ENCODE measurements at places on chromosomes 16 and 17.

- DNase-seq = no peak
Measured at GRCh38 chr16:74463888-74464287, 42.6 kb upstream of the CLEC18B start.

DNA sequence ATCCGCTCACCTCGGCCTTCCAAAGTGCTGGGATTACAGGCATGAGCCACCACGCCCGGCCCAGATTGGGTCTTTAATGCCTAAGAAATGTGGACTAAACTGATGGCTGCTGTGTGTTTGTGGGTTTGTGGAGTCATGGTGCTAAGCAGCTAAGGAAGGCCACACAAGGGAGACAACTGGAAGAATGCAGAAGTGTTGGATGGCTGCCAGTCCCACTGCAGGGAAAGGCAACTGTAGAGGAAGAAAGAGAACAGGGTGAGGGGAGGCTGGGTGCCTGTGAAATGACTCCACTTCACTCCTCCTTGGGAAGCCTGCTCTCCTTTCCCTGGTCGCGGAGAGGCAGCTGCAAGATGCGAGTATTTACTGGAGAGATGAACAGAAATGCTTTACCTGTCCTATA lies 23.5 kb upstream of the SIAH1 start:
- DNase-seq = no peak

DNA sequence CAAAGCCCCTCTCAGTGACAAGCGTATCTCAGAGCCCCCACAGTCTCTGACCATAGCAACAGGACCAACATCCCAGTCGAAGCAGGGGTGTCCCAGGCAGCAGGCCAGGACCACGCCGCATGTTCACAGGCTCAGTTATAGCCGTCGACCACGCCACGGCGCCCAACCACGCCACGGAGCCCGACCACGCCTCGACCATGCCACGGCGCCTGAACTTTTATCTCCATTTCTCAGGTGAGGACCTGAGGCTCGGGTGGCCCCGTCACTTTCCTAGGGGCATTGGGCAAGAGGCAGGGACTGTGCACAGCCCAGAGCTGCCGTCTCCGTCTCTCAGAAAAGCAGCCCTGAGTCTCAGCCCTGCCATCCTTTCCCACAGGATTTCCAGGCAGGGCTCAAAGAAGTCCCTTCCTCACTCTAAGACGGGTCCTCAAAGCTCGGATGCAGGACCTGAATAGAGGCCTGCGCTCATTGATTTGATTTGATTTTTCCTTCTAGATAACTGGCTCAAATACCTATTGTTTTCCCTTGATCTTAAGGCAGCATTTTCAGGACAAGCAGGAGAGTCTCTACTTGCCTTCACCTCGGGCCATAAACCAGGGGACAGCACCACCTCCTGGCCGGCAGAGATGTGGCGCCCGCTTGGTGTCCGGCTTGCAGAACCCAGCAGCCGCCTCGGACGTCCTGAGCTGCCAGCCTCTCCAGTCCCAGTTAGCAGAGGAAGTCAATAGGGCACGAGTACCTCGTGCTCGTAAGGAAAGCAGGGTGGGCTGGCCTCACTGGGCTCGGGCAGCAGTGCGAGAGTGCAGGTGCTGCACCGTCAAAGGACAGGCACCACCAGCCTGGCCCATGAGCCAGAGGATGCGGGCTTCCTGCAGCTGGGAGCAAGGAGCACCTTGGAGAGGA lies 38.8 kb downstream of the C16orf95 start:
- peak; percentile 7 for DNase-seq

DNA sequence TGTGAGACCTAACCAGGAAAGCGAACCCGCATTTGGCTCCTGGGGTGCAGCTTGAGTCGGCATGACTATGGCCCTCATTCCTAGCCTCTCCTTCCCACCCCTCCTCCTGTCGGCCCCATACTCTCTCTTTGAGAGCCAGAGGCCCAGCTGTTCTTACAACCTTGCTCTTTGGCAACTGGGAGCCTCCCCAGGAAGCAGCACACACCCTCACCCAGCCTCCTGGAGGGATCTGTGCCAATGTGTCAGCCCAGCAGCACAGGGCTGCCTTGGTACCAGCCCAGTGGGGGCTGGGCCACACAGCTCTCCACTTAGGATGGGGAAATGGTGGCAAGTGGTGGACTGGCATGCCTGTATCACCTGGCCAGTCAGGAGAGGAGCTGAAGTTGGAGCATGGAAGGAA lies 70.3 kb upstream of the LGALS9 start:
- no peak for DNase-seq

GRCh38 chr17:80101946-80102663 lies 724 bp downstream of the GAA start:
- no peak for DNase-seq

- no peak for DNase-seq
Measured at GRCh38 chr17:59719526-59719925, 12.1 kb downstream of the VMP1 start.

GRCh38 chr16:88497561-88498462 lies 44.7 kb downstream of the ZFPM1 start:
- DNase-seq = no peak

DNA sequence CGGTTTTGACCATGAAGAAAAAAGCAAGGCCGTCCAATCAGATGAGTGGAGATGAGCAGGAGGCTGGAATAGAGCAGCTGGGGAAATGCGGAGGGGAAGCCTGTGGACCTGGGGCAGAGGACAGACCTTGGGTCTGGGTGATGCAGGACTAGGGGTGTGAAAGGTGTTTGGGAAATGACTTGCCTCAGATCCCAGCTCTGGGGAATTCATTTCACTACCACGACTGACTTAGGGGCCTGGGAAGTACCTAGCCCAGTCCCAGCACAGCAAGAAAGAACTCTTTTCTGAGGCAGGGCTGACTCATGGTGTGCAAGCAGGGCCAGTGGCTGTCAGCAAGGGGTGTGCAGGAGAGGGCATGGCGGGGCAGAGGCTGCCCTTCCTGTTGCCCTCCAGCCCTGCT lies 14.8 kb downstream of the DNAI2 start:
- no peak for DNase-seq

DNA sequence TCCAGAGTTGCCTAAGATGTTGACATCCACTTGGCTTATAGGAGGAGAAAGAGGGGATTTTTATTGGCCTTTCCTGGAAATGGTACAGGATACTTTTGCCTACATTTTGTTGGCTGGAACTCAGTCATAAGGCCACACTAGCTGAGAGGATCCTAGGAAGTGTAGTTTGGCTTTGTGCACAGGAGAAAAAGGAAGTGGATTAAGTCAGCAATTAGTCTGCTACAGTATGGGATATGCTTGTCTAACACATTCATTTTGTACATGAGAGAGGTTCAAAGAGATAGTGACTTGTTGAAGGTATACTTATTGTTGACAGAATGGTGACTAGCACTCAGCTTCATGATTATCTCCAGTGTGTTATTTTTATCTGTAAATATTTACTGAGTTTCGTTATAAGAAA lies 10.3 kb downstream of the UTP18 start:
- no peak for DNase-seq

GRCh38 chr17:68732301-68732749 lies 131.2 kb upstream of the FAM20A start:
- no peak for DNase-seq

DNA sequence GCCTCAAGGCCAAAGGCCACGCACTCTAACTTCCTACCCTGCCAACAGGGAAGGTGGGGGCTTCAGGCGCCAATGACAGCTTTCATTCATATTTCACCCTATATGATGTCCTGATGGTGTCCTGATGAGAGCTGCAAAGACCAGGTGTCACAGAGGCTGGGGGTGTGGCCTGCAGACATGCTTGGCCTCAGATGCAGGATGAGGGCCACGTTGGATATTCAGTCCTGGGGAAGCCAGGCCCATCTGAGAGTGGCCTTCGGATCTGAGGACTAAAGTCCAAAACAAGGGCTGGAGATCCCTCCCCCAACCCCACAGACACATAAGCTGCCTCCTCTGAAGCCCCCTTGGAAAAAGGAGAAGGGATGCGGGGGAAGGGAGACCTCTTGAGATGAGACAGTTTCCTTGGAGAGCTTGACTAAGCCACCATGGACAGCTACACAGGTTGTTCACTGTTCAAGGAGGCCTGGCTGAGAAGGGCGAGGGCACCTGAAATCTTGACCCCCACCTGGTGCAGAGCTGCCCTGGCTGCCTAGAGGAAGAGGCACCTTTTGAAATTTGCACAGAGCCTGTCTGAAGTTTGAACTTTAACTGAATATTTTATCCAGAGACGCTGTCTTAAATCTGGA lies 24.3 kb upstream of the GSG1L start:
- DNase-seq = no peak

GRCh38 chr17:5695480-5695879 lies 111.2 kb upstream of the NLRP1 start:
- no peak for DNase-seq

- DNase-seq = no peak
Measured at GRCh38 chr16:57240851-57241250, 4.2 kb upstream of the ARL2BP start.

DNA sequence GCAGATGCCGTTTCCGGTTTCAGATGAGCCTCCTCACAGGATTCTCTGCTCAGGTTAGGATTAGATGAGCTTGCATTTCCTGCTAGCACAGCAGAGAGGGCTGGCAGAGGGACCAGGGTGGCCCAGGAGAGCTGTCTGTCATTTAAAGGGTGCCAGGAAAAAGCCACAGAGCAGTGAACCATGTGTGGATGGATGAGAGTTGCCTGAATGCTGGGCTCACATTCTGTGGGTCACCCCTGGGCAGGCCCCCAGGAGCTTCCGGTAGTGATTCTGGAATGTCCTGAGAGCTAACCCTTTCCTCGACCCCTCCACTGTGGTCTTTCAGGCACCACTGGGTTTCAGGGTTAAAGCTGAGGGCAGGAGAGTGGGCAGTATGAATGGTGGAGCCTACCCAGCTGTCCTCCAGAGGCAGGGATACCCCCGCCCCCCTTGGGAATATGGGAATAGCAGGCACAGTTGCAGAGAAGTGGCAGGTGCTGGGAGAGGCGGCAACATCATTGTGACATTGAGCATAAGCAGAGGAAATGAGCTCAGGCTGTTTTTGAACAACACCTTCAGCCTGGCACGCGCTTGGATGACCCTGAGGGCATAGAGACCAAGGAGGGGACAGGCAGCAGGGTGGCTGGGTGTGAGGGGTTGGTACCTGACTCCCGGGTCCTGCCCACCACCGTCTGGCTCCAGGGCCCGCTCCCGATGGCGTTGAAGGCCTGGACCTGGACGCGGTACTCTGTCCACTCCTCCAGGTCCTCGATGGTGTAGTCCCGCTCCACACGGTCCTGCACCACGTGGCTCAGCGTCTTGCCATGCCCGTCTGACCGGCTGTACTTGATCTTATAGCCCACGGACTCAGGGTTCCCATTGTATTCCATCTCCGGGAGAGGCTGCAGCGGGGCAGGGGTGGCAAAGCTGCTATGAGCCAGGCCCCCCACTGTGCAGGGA lies 83.0 kb upstream of the CDC42EP4 start:
- no peak for DNase-seq

- no peak for DNase-seq
Measured at GRCh38 chr17:61009663-61010062, 332.0 kb downstream of the BCAS3 start.

GRCh38 chr17:16486373-16487250 lies 5.4 kb downstream of the LRRC75A start:
- DNase-seq = no peak

GRCh38 chr17:74045608-74046280 lies 157.7 kb upstream of the RPL38 start:
- no peak for DNase-seq

GRCh38 chr17:77597418-77598240 lies 360.9 kb upstream of the TNRC6C start:
- no peak for DNase-seq

- no peak for DNase-seq
Measured at GRCh38 chr16:4384509-4384942, 12.9 kb downstream of the VASN start.

DNA sequence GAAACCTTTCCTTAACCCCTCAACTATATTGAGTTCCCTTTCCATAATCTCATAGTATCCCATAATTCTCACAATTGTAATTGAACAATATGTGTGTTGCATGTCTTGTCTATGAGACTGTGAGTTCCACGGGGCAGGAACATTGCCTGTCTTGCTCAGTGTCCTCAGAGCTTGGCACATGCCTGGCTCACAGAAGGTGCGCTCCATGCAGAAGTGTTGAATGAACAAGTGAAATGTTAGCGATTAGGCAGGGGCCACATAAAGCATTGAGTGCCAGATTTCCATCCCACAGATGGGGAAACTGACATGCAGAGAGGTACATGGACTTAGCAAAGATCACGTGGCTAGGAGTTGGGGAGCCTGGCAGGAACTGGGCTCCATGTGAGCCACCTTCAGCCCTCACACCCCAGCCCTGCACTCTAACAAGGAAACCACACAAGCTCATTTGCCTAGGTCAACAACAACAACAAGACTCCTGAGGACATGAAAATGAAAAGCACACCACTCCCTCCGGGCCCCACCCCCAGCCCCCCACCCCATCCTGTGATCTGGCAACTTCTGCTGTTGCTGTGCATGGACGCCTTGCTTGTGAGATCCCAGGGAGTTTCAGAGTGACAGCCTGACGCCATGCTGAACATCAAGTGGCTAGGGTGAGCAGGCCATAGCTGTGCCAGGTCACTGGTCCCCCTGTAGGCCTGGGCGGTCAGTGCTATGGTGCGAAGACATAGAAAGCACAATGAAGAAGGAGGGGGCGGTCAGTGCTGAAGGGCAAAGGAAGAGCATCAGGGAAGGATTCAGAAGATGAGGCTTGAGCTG lies 5.0 kb downstream of the PIK3R5 start:
- DNase-seq = no peak

- no peak for DNase-seq
Measured at GRCh38 chr16:19174478-19174877, 6.4 kb downstream of the SYT17 start.

- no peak for DNase-seq
Measured at GRCh38 chr16:89135971-89136765, 35.4 kb upstream of the CDH15 start.

GRCh38 chr17:62787366-62787765 lies 20.7 kb downstream of the MARCHF10 start:
- DNase-seq = no peak

GRCh38 chr16:24723663-24724062 lies 5.8 kb upstream of the TNRC6A start:
- no peak for DNase-seq

- peak; percentile 72 for DNase-seq
Measured at GRCh38 chr16:87635541-87636049, 33.3 kb downstream of the JPH3 start.

- DNase-seq = no peak
Measured at GRCh38 chr17:27588354-27588753, 42.6 kb upstream of the LGALS9 start.

DNA sequence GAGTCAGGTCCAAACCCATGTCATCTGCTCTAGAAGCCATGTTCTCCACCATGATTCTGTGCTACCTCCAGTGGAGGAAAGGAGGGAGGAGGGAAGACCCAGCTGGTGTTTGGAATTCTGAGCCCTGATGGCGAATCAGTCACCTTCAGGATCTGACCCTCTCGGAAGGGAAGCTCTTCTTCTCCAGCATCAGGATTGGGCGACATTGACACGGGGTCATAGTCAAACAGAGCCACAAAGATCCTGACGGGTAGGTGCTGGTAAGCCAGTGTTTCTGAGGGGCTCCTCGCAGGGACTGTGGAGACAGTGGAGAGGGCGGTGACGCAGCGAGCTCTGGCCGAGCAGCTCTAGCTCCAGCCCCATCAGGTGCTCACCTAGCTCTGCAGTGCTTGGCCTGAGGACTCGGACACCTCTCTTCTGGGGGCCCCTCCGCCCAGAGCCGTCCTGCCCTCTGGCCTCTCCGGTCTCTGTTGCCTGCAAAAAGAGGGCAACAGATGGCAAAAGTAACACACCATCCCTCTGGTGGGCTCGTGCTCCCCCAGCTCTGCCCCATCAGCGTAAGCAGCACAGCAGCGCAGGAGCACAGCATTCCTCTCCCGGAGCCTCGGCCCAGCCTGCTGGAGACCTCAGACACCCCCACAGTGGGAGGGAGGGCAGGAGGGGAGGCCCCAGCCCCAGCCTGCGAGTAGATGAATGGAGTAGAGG lies 21.0 kb downstream of the TSPOAP1 start:
- no peak for DNase-seq

Measured in activated gamma-delta T cell treated with Interleukin-2 at 50 U/mL for 16 hours (primary cell).